Fibroblast of skin of back (primary cell): ENCODE measurements at places on chromosomes 2 and 18.
A peak's percentile ranks its signal among the peaks of the same experiment; 100 is the strongest.

DNA sequence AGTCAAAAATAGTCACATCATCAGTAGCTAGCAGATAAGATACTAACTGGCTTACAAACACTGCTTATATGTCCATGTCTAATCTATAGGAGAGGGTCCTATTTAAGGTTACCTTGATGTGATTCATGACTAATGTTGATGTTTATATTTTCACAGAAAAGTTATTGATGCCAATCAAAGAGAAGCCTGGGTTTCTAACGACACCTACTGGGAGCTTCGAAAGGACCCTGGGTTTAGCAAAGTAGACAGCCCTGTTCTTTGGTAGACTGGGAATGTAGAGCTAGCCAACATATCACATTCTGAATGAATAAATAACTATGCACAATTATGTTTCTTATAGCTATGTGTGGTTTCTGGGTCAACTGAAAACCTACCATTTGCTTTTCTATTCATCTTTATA, 55.7 kb downstream of the PRKRA start:
- no peak for DNase-seq

DNA sequence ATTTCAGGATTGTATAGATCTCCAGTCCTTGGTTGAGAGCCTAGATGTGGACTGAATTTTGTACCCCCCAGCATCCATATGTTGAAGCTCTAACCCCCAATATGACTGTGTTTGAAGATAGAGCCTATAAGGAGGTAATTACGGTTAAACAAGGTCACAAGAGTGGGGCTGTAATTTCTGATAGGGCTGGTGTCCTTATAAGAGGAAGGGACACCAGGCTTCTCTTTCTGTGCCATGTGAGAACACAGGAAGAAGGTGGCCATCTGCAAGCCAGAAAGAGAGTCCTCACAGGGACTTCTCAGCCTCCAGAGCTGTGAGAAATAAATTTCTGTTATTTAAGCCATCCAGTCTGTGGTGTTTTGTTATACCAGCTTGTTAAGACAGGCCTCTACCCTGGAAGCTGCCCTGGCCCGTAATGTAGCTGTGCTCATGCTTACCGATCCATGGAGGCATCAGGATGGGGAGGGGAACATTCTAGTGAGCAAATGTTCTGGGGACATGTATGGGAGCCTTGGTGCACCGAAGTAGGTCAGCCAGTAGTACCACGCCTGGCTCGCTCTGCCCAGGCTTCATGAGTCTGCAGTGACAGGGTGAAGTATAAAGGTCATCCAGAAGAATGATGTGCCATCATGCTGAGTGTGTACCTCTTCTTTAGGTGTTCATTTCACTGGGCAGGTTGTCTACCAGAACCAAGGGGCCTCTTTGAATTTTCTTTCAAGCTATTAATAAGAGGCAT, 16.1 kb downstream of the RASGRP3 start:
- no peak for DNase-seq

DNA sequence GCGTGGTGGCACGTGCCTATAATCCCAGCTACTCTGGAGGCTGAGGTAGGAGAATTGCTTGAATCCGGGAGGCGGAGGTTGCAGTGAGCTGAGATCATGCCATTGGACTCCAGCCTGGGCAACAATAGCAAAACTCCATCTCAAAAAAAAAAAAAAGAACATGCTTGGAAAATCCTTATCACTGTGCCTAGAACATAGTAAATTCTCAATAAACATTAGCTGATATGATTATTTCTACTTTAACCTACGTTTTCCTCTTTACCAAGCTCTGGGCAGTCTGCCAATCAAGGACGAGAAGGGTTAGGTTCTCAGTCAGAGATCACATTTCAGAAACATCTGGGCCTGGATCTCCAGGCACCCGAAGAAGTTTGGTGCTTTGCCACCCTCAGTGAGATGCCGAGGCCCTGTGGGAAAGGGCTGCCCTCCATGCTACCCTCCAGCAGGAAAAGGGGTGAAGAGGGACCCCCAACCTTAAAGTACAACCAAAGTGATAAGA, 107.7 kb downstream of the BCL11A start:
- peak; percentile 29 for DNase-seq

DNA sequence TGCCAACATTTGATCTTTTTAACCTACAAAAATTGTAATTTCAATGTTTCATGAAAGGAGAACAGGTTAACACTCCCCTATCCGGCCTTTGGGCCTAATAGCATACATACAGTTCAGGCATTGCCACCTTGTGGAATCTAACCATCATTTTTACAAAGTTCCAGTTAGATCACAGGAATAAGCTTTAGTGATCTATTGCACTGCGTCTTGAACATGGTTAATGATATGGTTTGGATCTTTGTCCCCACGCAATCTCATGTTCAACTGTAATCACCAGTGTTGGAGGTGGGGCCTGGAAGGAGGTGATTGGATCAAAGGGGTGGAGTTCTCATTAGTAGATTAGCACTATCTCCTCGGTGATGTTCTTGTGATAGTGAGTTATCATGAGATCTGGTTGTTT, 58.2 kb upstream of the NEUROD1 start:
- no peak for DNase-seq

DNA sequence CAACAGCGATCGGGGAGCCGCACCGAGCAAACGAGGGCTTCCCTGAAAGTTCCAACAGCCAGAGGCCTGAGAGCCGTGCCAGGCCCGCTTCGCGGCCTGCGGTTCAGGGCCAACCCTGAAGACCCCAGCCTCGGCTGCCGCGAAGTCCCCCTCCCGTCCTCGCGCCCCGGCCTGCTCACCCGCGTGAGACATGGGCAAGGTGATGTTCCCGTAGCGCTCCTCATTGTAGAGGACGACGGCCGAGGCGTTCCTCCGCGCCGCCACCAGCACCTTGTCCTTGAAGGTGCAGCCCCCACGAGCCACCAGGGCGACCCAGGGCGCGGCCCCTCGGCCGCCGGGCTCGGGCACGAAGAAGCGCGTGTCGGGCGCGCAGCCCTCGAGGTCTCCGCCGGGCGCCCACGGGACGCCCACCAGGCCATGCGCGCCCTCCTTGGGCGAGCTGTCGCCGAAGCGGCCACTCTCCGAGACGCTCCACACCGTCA, 510 bp downstream of the RNF149 start:
- peak; percentile 15 for DNase-seq

DNA sequence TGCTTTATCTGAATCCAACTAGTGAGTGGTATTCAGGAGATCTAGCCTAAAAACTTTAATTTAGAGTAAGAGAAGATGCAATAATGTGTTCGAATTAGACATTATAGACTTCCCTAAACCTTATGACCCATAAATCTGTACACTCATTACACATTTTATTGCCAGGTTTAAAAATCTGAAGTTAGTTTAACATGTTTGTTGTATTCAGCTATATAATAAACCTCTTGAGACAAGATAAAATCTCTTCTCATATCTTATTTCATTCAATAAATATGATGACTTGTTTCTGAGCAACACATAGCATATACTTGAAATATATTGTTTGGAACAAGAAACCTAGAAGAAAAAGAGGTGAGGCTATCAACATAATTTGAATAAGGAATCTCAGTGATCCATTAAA, 150.7 kb downstream of the CDH7 start:
- DNase-seq, result no peak

- peak; percentile 53 for DNase-seq
These were observed 24.8 kb downstream of the SMAD4 start for GRCh38 chr18:51054764-51055163.

- DNase-seq, result no peak
These were observed 102.6 kb downstream of the GBX2 start for GRCh38 chr2:236065314-236066160.
